ENCODE measurements at places on chromosomes 7 and 10.

DNA sequence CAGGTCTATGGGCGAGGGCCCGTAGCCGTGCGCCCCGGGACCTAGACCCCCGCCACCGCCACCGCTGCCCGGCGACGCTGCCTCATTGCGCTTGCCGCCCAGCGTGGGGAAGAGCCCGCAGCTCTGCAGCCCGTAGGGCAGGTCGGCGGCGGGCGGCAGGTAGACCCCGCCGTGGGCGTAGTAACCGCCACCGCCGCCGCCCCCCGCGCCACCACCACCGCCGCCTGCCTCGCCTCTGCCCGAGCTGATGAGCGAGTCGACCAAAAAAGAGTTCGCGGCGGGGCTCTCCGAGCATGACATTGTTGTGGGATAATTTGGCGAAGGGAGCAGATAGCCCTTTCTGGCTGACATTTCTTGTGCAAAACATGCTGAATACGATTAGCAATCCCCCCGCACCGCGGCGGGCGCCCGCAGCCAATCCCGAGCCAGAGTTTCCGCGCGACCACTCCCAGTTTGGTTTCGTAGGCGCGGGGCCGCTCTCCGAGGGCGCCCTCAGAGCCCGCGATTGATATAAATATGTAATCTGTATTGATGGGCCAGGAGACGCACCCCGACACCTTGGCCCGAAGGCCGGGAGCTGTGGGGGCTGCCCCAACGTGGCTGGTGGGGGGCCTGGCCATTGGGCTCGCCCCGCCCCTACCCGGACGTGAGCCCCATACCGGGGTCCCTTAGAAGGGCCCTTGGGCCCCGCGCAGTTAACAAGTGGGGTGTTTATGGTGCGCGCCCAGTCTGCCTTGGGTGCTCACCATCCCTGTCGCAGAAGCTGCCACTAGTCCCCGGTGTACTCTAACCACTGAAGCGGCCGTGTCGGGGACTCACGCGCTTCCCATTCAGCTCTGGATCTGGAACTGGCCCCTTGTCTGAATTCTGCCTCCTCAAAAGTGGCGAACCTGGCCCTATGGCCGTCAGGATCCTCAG is at the start of gene HOXA10:
TSS of gene HOXA10 (minus strand) at position 365 of the 918 bp plus-strand sequence. CDS start at position 351, 14 bp downstream.
- H3K4me1 ChIP-seq: no peaks in the 10 kb centered on the region
- no peak within 1 kb of the TSS for H3K4me3 ChIP-seq
- no peaks in the 10 kb centered on the region for H3K36me3 ChIP-seq

GRCh38 chr7:28818996-28819395 is 139.1 kb downstream of the TRIL start:
- DNase-seq: no peak
- no peaks in the 10 kb centered on the region for H3K36me3 ChIP-seq
- no peaks in the 10 kb centered on the region for H3K4me1 ChIP-seq

DNA sequence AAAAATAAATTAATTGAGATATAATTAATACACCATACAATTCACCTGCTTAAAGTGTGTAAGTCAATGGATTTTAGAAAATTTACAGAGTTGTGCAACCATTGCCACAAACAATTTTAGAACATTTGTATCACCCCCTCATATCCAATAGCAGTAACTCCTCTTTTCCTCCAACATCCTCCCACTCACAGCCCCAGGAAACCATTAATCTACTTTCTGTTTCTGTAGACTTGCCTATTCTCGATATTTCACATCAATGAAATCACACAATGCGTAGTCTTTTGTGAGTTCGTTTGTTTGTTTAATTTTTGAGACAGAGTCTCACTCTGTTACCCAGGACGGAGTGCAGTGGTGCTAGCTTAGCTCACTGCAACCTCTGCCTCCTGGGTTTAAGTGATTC is 13.7 kb upstream of the HERC4 start:
- no peak overlapping the region for H3K4me3 ChIP-seq
- no peaks in the 10 kb centered on the region for H3K27me3 ChIP-seq
- no peaks in the 10 kb centered on the region for H3K4me1 ChIP-seq
- no peaks in the 10 kb centered on the region for H3K36me3 ChIP-seq

DNA sequence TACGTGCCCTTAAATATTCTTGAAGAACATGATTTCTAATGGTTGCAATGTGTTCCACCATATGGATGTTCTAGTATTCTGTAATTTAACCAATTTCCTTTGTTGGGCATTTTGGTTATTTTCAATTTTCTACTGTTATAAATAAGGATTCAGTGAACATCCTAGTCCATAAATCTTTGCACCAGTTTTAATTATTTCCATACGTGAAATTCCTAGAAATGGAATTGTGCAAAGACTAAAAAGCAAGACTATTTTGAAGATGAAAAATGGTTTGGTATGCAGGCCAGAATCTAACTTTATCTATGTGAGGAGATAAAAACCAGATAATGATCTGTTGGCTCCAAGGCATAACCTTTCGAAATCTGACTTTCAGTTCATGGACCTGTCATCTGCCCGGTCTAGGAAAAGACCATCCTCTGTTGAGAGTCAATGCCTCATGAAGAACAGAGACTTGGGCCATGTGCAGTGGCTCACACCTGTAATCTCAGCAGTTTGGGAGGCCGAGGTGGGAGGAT is 633.2 kb upstream of the NRP1 start:
- H3K27me3 ChIP-seq: no peaks in the 10 kb centered on the region
- H3K4me1 ChIP-seq: no peaks in the 10 kb centered on the region
- no peak overlapping the region for H3K4me3 ChIP-seq
- no peak overlapping the region for H3K27ac ChIP-seq
- DNase-seq: no peak

GRCh38 chr10:35884657-35885071 is 242.6 kb upstream of the FZD8 start:
- H3K4me1 ChIP-seq: peaks cover 3% of the 10 kb centered on the region
- H3K27ac ChIP-seq: no peak overlapping the region
- peak; percentile 86 for DNase-seq

DNA sequence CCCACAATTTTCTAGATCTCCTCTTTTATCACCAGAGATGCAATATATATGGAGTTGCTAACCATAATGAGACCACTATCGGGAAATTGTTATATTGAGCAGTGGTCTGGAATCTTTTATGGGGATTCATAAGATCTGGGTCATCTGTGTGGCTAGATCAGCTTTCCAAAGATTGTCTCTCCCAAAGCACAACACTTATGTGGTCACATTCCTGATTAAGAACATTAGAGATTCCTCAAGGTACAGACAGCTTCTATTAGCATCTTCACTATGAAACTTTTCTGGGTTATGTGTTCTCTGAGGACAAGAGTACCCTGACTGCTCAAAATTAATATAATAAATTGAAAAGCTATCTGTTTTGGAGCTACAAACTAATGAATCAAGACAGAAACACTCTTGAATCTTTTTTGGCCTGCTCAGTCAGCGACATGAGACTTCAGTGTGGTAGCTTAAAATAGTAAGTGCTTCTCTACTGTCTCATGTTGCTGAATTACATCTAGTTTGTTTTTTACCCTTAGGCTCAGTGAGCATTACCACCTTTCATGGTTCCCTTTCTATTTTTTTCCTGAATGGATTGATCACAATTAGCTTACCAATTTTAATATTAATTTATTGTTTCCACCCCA is 42.6 kb upstream of the STRIP2 start:
- no peaks in the 10 kb centered on the region for H3K27me3 ChIP-seq
- H3K4me3 ChIP-seq: no peak overlapping the region
- H3K4me1 ChIP-seq: no peaks in the 10 kb centered on the region
- no peak for DNase-seq
- H3K36me3 ChIP-seq: no peaks in the 10 kb centered on the region

DNA sequence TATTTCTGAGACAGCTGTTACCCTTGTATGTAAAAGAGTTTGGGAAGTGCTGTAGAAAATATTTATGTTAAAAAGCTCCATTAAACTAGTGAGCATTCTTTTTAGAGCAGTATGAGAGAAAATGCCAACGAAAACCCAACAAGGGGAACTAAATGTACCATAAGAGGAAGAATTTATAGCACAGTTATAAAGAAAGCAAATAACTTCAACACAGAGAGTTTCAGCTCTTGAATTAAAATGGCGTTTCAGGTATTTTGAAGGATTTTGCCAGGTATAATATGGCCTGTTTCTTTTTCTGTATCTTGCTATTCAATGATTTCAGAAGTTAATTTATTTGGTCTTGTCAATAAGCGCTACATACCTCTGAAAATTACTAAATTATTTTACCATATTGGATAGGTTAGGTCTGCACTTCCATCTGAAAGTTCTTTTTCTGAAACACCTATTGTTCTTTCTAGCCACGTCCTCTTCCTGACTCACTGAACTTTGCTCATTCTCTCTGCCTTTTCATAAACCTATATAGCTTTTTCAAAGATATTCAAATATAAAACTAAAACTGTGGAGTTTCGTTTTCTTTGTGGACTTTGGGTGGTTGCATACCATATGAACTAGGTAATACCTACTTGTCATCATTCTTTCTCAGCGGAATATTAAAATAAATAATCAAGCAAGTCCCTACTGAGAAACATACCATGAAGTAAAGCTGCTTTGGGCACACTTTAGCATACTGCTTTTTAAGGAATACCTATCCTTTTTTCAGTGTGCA is 136.1 kb downstream of the SEMA3A start:
- peaks cover 36% of the 10 kb centered on the region for H3K36me3 ChIP-seq
- no peak overlapping the region for H3K4me3 ChIP-seq
- no peaks in the 10 kb centered on the region for H3K4me1 ChIP-seq
- no peaks in the 10 kb centered on the region for H3K27me3 ChIP-seq

DNA sequence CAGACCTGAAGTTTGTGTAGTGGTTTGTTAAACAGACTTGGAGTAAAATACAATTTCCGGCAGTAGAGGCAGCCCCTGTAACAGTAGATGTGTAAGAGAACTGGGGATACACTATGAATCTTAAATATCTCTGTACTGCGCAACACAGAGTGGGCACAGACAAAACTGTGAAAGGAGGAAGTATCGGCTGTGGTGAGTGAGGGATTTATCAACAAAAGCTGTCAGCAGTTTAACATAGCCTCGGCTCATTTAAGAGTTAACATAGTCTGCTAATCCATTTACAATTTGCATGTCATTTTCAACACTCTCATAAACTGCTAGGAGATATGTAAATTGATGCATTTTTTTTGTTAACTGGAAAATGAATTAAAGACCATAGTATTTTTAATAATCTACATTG is 225.2 kb downstream of the ZWINT start:
- no peaks in the 10 kb centered on the region for H3K27me3 ChIP-seq
- H3K4me1 ChIP-seq: no peaks in the 10 kb centered on the region
- H3K4me3 ChIP-seq: no peak overlapping the region
- no peaks in the 10 kb centered on the region for H3K36me3 ChIP-seq

- no peak overlapping the region for H3K27ac ChIP-seq
- H3K27me3 ChIP-seq: no peaks in the 10 kb centered on the region
- no peaks in the 10 kb centered on the region for H3K36me3 ChIP-seq
- H3K4me3 ChIP-seq: no peak overlapping the region
Measured at GRCh38 chr10:31413325-31413724, 94.3 kb downstream of the ZEB1 start.

DNA sequence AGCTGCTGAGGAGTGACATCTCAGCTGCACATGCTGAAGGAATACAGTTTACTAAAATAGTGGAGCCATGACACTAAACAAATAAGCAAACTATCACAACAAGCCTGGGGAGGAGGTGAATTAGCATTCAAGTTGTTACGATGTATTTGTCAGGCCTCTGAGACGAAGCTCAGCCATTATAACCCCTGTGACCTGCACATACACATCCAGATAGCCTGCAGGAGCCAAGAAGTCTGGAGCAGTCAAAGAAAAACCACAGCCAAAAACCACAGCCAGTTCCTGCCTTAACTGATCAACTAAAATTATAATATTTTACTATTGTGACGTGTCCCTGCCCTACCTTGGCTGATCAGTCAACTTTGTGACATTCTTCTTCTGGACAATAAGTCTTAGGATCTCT is 68.6 kb downstream of the NSUN6 start:
- peaks cover 41% of the 10 kb centered on the region for H3K36me3 ChIP-seq
- H3K27ac ChIP-seq: no peak overlapping the region
- H3K4me3 ChIP-seq: no peak overlapping the region
- H3K4me1 ChIP-seq: no peaks in the 10 kb centered on the region

GRCh38 chr10:51204066-51204465 is 129.8 kb downstream of the PRKG1 start:
- H3K4me1 ChIP-seq: no peaks in the 10 kb centered on the region
- no peak for DNase-seq
- no peak overlapping the region for H3K27ac ChIP-seq
- no peaks in the 10 kb centered on the region for H3K36me3 ChIP-seq
- H3K4me3 ChIP-seq: no peak overlapping the region

DNA sequence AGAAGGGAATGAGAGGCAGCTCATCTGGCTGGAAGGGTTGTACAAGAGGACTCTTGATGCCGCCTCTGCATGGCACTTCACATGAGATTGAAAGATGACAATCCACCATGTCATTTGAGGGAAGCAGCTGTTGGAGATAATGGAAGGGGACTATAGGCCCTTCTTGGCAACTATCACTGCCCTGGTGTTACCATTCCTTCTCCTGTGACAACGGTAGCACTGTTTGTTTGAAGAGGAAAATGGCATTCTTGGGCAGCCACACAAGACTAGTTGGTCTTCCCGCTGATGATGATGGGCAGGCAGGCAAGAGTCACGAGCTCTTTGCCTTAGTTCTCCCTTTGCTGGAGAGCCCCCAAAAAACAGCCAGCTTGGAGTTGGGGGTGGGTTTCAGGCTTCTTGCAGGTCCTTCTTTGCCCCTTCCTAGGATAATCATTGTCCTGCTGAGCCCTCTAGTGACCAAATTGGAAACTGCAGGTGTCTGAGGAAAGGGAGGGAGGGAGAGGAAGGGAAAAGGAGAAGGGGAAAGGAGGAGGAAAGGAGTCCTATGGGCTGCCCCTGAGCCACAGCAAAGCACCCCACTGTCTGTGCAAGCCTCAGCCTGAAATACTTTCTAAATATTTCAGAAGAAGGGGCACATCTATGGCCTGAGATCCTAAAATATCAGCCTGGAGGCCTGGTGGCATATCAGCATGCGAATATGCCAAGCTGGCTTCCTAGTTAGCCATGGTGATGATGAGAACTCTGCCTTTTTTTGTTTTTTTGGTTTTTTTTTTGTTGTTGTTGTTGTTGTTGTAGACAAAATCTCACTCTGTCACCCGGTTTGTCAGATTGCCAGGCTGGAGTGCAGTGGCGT is 165.6 kb upstream of the KMT2E start:
- H3K36me3 ChIP-seq: no peaks in the 10 kb centered on the region
- H3K27me3 ChIP-seq: no peaks in the 10 kb centered on the region
- H3K4me1 ChIP-seq: no peaks in the 10 kb centered on the region
- no peak overlapping the region for H3K27ac ChIP-seq
- no peak overlapping the region for H3K4me3 ChIP-seq

DNA sequence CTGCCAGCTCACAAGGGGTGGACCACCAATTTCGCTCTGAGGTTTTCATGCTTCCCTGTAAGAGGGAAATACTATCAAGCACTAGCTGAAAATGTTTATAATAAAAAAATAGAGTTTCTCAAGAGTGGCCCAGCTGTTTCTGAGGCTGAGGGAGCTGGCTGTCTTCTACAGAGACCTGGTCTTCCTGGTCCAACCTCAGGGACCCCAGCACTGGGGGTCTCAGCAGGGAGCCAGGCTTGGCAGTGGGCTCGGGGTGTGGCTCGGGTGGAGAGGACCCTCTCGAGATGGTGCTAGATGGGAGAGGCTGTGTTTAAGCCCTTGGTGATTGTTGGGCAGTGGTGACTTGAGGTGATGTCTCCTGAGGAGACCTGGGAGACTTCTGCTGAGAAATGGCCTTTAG is 87.3 kb upstream of the SHH start:
- H3K4me1 ChIP-seq: no peaks in the 10 kb centered on the region
- no peak overlapping the region for H3K4me3 ChIP-seq
- DNase-seq: no peak
- no peaks in the 10 kb centered on the region for H3K36me3 ChIP-seq

GRCh38 chr10:91389636-91390512 is 20.3 kb upstream of the HECTD2 start:
- H3K4me3 ChIP-seq: no peak overlapping the region
- no peaks in the 10 kb centered on the region for H3K36me3 ChIP-seq
- no peaks in the 10 kb centered on the region for H3K4me1 ChIP-seq
- no peak overlapping the region for H3K27ac ChIP-seq
- no peak for DNase-seq
- peaks cover 20% of the 10 kb centered on the region for H3K27me3 ChIP-seq
